ENCODE measurements at places on chromosomes 7 and 10.
A peak's percentile ranks its signal among the peaks of the same experiment; 100 is the strongest.

DNA sequence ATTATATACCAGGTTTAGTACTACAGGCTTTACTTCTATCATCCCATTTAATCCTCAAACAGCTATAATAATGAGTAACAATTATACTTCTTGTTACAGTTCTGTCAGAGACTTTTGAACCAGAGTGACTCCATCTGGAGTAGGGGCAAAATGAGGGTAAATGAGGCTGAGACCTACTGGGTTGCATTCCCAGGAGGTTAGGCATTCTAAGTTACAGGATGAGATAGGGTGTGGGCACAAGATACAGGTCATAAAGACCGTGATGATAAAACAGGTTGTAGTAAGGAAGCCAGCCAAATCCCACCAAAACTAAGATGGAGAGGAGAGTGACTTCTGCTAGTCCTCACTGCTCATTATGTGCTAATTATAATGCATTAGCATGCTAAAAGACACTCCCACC, 3.9 kb downstream of the YME1L1 start:
- DNase-seq = no peak

DNA sequence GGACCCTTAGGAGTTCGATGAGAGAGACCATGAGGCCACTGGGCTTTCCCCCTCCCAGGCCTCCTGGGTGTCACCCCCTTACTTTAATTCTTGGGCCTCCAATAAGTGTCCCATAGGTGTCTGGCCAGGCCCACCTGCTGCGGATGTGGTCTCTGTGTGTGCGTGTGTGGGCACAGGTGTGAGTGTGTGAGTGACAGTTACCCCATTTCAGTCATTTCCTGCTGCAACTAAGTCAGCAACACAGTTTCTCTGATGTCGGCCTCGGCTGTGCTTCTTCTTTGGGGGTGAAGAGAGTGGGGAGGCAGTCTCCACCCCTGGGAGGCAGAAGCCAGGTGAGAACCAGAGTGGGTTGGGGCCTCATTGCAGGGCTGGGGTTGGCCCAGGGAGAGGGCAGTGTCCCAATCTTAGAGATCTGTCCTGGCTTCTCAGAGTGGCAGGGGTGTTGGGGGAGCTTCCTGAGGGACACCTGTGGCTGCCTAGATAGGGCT, 1.5 kb downstream of the PVRIG start:
- DNase-seq = peak; percentile 88

DNA sequence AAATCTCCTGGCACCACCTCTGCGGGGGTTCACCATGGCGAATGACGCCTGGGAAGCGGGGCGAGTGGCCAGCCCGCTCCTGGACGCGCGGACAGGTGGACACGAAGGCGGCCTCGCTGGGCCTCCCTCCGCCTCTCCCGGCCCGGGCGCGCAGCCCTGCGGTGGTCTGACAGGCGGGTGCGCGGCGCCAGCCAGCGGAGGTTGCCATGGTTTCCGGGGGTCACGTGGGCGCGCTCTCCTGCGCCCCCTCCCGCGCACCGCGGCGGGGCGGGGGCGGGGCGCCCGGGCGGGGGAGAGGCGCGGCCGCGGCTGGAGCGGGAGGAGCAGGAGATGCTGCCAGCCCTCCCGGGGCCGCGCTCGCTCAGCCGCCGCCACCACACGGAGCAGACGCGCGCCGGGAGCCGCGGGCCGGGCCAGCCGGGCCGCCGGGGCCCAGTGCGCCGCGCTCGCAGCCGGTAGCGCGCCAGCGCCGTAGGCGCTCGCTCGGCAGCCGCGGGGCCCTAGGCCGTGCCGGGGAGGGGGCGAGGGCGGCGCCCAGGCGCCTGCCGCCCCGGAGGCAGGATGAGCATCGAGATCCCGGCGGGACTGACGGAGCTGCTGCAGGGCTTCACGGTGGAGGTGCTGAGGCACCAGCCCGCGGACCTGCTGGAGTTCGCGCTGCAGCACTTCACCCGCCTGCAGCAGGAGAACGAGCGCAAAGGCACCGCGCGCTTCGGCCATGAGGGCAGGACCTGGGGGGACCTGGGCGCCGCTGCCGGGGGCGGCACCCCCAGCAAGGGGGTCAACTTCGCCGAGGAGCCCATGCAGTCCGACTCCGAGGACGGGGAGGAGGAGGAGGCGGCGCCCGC, at the start of gene PRKAR2B:
Gene PRKAR2B (plus strand): TSS at position 359 of the 848 bp plus-strand sequence. CDS start 203 bp downstream, at position 562.
- peak; percentile 85 for DNase-seq

- DNase-seq = no peak
These were observed 186.6 kb upstream of the IGFBP3 start for GRCh38 chr7:46107610-46108217.

- no peak for DNase-seq
These were observed 7.1 kb downstream of the INHBA start for GRCh38 chr7:41695661-41696322.

- DNase-seq = no peak
These were observed 10.5 kb upstream of the COMMD3 start for GRCh38 chr10:22305721-22306120.

DNA sequence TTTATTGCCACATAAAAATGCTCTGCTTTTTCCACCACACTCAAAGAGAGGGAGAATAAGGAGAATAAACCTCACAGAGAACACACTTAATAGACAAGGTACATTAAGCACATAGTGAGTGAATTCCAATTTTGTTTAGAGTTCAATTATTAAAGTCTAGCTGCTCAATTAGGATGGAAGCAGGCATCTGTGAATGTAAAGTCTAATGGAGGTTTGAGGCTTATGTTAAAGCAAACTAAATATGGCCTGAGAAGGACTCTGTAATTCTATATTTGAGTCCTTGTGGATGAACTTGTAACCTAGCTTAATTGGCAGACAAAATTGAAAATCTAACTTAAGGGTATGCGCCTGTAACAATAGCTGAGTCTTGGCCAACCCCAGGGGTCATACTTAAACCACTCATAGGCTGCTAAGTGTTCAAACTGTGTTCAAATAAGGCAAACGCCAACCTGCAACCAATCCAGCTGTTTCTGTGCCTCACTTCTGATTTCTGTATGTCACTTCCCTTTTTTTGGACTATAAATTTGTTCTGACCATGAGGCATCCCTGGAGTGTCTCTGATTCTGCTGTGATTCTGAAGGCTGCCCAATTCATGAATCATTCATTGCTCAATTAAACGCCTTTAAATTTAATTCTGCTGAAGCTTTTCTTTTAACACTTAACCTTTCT, 31.3 kb upstream of the NME8 start:
- no peak for DNase-seq

GRCh38 chr7:159215076-159215475, 70.4 kb upstream of the VIPR2 start:
- DNase-seq = no peak

GRCh38 chr7:152436111-152436930, 518 bp upstream of the KMT2C start:
- DNase-seq = peak; percentile 92

GRCh38 chr7:29289156-29290021, 94.8 kb downstream of the CHN2 start:
- DNase-seq = no peak

DNA sequence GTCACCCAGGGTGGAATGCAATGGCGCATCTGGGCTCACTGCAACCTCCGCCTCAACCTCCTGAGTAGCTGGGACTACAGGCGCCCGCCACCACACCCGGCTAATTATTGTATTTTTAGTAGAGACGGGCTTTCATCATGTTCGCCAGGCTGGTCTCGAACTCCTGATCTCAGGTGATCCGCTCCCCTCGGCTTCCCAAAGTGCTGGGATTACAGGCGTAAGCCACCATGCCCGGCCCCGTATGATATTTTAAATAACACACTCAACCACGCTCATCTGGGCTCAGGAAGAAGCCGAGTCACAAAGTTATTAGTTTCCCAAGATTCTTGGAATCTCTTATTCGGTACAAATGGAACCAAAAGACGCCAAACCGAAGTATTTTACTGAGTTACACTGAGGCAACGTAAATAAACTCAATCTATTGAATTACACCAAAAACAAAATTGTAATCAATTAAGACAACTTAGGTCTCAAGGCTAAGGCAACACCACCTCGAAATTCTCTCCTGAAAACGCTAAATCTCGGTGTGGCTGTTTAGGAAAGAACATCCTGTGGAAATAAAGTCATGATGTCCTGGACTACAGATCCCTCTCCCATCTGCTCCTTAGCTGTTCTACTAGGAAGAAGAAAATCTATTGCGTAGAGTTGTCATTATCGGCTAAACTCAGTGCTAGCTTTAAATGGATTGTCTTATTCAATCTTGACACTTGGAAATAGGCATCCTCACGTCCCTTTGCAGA, 910 bp downstream of the ARHGAP19 start:
- no peak for DNase-seq

- no peak for DNase-seq
These were observed 31.3 kb upstream of the GALNT11 start for GRCh38 chr7:151993977-151994676.

DNA sequence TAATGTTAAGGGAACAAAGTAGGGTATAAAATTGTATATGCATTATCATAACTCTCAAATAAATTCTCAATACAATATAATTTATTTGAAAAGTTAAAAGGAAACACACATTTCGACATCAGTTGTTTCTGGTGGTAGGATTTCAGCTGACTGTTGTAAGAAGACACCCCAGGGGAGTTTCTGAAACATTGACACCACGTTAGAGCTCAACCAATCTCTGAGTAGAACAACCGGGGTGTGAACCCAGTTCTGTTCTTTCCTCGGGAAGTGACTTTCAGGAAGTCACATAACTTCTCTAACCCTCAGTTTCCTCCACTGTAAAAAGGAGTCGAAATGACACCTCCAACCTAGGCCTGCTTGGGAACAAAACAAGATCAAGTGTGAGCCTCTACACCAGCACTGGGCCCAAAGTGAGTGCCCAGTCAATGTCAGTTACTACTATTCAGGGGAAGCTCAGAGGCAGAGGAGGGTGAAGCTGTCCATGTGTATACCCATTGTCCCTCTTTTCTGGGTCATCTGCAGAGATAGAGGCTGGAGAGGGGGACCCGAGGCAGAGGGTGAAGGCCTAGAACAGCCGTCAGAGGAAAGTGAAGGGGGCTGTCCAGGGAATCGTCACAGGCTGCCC, 67.1 kb downstream of the AOAH start:
- DNase-seq = no peak

GRCh38 chr7:126702242-126703016, 550.3 kb downstream of the GRM8 start:
- DNase-seq = no peak

DNA sequence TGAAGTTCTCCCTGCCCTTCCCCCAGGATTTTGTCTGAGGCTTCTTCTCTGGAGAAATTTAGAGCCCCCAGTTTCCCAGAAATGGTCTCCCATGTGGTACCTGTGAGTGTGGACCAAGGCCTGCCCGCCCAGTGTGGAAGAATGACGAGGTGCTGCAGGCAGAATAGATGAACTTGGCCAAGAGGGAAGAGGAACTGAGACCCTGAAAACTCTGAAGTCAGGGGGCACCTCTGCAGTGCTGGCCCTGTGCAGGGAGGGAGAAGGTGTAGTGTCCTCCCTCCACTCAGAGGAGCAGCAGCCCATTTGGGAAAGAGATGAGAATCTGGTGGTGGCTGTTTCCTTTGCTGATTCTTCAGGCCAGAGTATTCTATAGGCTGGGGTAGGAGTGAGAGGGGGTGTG, 115.2 kb upstream of the PCGF5 start:
- no peak for DNase-seq

DNA sequence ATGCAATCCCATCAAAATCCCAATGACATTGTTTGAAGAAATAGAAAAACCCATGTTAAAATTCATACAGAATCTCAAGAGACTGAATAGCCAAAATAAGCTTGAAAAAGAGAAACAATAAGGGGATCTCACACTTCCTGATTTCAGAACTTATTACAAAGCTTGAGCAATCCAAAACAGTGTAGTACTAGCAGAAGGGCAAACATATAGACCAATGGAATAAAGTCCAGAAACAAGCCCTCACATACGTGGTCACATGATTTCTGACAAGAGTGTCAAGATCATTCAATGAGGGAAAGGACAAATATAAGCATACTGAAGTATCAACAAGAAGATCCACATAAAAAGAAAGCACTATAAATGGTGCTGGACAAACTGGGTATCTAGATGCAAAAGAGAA, 31.9 kb downstream of the MICU1 start:
- no peak for DNase-seq

DNA sequence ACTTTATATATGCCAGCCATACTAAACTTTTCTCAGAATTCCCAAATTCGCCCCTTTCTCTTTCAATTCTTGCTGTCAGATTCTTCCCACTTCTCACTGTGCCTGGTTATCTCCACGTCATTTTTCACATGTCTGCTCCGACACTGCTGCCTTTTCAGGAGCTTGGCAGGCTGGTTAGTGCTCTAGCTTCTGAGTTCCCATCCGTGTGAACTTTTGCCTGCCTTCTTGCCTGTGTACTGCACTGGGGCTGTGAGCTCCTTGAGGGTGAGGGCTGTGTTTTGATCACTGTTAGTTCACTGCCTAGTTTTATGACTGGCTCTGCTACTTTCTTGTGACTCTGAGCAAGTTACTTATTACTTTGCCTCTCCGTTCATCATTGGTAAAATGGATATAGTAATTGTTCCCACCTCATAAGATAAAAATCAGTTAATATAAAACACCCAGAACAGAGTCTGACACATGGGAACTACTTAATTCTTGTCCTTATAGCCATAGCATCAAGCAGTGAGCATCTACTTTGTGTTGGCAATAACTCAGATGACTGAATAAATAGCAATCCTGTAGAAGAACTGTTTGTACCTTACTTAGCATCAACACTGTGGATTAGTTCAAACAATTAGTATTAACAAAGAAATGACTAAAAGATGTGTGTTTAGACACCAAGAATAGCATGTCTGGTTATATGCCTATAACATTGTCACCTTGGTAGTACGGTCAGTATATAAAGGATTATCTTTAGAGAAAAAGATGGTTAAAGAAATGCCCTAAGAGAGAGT, 5.5 kb downstream of the GSTO1 start:
- peak; percentile 9 for DNase-seq

DNA sequence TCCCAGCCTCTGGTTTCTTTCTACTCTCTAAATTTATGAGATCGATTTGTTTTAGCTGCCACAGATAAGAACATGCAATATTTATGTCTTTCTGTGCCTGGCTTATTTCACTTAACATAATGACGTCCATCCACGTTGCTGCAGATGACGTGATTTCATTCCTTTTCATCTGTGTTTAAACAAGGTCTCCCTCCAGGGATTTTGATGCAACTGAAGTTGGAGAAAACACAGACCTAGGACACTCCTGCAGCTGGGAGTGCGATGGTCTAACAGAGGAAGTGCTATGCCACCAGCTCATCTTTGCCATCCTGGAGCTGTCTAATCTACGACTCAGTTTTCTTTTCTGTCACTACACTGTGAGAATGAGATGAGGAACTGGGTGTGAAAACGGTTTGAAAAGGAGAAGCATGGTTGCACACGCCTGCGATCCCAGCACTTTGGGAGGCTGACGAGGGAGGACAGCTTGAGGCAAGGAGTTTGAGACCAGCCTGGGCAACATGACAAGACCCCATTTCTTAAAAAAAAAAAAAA, 1.5 kb upstream of the KCTD7 start:
- DNase-seq = no peak

DNA sequence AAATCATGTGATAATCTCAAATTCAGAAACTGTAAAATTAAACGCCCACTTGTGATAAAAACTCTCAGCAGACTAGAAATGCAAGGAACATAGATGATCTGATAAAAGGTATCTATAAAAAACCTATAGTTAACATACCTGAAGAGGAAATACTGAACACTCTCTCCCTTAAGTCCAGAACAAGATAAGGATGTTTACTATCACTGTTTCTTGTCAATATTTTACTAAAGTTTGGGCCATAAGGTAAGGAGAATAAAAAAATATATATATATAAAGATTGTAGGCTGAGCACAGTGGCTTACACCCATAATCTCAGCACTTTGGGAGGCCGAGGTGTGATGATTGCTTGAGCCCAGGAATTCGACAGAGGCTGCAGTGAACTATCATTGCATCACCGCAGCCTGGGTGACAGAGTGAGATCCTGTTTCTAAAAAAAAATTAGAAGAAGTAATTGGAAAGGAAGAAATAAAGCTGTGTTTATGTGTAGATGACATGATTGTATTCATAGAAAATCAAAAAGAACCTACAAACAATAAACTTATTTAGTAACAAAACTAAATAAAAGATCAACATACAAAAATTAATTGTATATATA, 28.4 kb downstream of the MPLKIP start:
- no peak for DNase-seq

All from CD4-positive, alpha-beta T cell treated with Interleukin-6 for 4 hours (primary cell).